ENCODE measurements at places on chromosomes 2 and 18.

- no peak for DNase-seq
These were observed 224.0 kb upstream of the TANK start for GRCh38 chr2:160936044-160936806.

- DNase-seq, result peak; percentile 65
These were observed 92.3 kb upstream of the SMAD2 start for GRCh38 chr18:48022531-48023329.

DNA sequence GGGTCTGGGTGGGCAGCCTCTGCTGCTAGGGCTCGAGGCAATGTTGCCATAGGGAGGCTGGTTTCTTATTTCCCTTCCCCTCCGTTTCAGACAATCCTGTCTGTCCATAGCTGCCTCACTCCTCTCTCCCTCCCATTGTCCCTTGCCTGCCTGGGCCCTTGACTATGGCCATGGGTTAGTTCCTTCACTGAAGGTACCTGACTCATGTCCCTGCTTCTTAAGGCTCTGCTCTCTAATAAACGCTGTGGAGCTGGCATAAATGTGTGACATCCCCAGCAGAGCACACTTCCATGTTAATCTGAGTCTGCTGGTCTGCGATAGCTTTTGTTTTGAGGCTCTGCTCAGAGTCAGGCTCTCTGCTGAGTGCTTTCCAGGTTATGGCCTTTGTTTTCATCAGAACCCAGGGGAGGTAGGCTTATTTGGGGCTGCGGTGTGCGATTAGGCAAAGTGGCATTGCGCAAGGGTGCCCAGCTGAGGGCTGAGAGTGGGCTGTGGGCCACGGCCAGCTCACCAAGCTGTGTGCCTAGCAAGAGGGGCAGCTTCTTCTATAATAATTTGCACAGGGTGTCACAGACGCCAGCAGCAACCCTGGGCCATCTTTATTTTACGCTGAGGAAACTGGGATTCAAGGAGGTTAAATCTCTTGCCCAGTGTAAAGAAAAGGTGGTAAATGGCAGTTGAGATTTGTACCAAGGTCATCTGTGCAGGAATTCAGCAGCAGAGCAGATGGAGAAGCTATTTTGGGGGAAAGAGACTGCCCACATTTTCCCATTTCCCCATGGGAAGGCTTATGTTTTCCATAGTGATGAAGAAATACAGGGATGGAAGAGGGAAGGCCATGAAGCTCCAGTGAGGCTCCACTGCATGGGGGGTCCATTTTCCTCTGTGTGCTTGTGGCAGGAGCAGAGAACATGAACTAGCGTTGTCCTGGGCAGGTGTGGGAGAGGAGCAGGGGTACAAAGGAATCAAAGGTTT lies 25.6 kb downstream of the MRPL33 start:
- DNase-seq, result no peak

DNA sequence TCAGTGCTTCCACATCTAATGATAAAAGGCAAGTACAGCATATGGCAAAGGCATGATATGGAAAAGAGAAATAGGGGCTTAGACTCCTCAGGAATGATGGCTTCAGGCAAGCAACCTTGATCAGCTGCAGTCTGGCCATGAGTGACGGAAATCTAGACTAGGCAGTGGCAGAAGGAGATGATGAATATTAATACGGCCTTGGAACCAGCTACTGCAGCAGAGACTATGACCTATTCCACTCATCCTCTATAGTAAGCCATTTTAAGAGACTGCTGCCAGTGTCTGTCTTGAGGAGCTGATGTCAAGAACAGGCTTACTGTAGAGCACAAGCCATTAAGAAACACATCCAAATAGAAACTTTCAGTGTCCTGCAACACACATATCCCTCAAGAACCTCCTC lies 23.7 kb downstream of the ASXL2 start:
- no peak for DNase-seq

DNA sequence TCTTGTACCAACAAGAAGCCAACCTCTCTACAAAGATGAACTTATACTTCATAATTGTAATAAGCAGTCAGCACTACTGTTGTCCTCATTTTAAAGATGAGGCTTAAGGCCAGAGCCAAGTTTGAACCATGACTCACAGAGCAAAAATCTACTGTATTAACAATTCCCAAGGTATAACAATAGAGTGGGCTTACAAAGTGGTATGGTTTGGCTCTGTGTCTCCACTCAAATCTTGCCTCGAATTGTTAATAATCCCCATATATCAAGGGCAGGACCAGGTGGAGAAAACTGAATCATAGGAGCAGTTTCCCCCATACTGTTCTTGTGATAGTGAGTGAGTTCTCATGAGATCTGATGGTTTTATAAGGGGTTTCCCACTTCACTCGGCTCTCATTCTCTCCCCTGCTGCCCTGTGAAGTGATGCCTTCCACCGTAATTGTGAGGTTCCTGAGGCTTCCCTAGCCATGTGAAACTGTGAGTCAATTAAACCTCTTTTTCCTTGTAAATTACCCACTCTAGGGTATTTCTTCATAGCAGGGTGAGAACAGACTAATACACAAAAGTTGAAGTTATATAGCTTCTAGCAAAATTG lies 19.5 kb downstream of the MRPL44 start:
- DNase-seq, result no peak

GRCh38 chr2:239947729-239948045 lies 77.5 kb downstream of the NDUFA10 start:
- no peak for DNase-seq

GRCh38 chr2:115739574-115739973 lies 1297.1 kb downstream of the DPP10 start:
- no peak for DNase-seq

DNA sequence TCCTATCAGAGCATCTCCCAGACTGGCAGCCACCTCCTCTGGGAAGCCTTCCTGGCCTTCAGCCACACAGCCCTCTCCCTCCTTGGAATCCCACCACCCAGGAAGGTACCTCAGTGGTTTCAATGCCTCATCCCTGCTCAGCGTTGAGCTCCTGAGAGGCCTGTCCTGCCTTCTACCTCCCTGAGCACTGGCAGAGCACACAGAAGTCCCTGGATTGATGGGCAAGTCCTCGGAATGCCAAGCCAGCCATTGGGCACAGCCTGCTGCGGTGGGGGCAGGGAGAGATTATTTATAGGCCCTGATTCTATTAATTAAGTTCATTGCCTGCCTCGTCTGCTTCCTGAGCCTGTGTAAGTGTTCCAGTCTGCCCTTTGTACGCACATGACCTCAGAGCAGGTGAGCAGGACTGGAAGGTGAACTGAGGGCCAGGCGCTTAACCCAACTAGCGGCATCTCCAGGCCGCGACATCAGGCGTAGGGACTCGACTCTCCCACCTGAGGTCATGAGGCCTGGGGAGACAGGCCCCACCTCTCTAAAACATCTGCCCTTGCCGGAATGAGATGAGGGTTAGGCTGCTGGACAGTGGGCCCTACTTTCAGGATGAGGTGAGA lies 63.4 kb downstream of the SMAD7 start:
- no peak for DNase-seq

GRCh38 chr2:6856548-6856920 lies 9.2 kb downstream of the CMPK2 start:
- DNase-seq, result no peak

DNA sequence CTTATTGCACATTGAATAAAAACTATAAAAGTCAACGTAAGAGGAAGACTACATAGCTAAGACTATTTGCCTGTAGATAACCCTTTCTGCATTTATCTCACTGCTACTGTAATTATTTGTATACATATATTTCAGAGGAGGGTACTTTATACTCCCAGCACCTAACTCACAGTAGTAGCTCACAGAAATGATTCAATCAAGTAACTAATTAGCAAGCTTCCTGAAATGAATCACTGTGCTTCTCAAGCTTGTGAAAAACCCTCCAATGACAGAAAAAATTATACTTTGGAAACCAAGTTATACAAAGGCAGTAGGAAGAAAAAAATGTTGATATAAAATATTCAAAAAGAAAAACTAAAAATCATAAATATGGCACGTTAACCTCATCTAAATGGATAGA lies 124.9 kb downstream of the NBAS start:
- DNase-seq, result no peak

GRCh38 chr2:162297925-162298552 lies 20.4 kb downstream of the IFIH1 start:
- peak; percentile 67 for DNase-seq

GRCh38 chr2:42198466-42198865 lies 29.3 kb downstream of the EML4 start:
- DNase-seq, result no peak

GRCh38 chr2:9813312-9814128 lies 29.8 kb upstream of the TAF1B start:
- peak; percentile 9 for DNase-seq

DNA sequence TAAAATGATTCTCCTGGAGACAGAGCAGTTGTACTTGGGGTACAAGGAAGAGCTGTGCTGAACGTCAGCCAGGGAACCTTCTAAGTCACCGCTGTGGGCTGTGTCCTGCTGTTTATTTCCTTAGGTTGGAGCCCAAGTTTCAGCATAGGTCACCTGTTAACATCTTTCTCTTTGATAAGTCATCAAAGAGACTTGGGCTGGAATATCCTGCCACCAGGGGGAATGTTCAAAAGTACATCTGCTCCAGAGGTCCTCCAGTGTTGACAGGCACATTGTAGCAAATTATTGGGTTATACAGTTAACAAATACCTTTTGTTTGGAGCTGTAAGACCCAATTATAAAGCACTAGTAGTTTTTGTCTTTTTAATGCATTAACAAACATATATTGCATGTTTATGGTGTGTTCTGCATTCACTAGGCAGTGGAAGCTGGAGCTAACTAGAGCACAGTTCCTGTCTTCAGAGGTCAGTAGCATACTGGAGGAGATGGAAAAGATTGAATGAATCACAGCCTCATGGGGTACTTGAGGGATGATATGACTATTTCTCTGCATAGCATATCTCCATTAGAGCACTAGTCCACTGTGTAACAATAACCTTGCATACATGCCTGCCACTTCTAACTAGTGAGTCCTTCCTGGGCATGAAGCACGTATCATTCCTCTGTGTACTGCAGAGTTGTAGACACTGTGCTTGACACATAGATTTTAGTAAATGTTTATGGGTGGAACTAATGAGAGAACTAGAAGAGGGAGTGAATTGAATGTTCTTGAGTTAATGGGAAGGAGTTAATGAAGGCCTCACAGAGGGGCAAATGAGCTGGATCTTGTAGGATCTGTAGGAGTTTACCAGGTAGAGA lies 182.1 kb downstream of the AGAP1 start:
- DNase-seq, result no peak

DNA sequence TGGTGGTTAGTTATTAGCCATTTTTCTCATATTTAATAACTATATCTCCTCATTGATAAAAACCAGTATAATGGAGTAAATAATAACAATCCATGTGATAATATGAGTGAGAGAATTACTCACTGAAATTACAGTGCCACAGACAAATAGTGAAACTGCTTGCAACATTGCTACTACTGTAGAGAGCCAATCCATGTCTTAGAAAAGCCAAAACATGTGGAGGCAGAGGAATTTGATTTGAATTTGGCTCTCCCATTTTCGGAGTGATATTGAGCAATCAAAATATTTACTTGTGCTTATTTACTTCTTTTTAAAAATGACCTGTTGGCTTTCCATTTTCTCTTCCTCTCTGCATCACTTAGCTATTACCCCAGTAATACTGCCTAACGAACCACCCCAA lies 288.3 kb upstream of the TCF4 start:
- DNase-seq, result no peak

GRCh38 chr2:1321321-1321720 lies 91.9 kb upstream of the TPO start:
- no peak for DNase-seq

- no peak for DNase-seq
These were observed 79.7 kb downstream of the LDLRAD4 start for GRCh38 chr18:13298262-13298661.

DNA sequence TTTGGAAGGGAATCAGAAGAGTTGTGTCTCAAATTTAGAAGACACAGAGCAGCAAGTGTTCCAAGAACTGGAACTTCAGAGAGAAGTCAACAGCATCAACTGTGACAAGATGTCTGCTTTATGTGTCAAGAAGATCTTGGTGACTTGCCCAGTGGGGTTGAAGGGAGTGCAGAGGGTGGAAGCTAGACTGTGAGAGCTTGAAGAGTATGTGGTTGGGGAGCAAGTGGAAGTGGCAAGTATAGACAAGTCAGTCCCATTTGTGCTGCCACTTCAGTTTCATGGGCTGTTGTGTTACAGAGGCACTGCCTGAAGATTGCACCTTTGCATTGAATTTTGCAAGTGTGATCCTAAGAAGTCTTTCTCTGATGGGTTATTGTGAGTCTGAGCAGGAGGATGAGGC lies 68.7 kb upstream of the MC2R start:
- DNase-seq, result no peak

DNA sequence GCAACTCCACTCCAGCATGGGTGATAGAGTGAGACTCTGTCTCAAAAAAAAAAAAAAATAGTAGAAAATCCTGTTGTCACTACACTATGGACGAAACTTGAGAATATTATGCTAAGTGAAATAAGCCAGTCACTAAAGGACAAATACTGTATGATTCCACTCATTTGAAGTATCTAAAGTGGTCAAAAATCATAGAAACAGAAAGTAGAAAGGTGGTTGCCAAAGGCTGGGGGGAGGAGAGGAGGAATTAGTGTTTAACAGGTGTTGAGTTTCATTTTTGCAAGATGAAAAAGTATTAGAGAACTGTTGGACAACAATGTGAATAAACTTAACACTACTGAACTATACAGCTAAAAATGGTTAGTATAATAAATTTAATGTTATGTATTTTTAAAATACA lies 18.8 kb upstream of the RMP24 start:
- no peak for DNase-seq

DNA sequence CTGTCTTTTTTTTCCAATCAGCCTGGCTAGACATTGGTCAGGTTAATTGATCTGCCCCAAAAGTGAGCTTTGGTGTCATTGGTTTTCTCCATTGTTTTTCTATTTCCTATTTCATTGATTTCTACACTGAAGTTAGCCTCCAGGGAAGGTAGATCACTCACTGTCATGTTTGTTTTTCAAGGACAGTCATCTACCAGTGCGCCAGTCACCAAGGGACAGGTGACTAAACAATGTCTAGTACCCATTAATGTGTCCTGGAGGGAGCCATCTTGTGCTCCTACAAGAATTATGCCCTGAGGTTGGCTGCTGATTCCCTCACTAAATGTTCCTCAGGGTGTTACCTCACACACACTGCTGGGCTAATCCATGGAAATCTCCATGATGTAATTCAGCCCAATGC lies 17.6 kb upstream of the USP40 start:
- no peak for DNase-seq

GRCh38 chr18:11785444-11786055 lies 65.7 kb upstream of the CHMP1B start:
- no peak for DNase-seq

GRCh38 chr2:37589298-37589697 lies 82.1 kb downstream of the CDC42EP3 start:
- no peak for DNase-seq
